ENCODE measurements at places on chromosomes 11 and 22. TPM values are rescaled to one million over a fixed set of nuclear protein-coding genes. Genes with fewer than 3 reads are reported as not detected.

DNA sequence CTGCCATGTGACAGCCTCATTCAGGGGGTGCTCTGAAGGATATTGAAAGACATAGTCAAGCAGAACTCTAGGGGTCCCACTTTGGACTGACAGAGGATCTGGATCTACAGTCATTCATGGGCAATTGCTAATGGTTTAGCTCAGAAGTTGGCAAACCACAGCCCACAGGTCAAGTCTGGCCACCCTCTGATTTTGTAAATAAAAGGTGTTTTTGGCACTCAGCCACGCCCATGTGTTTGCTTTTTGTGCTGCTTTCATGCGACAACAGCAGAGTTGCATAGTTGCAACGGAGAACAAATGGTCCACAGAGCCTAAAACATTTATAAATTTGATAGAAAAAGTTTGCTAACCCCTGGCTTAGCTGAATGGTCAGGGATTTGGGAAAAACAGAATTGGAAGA is 41.7 kb downstream of the RPS6KA4 start:
- no peak for DNase-seq

GRCh38 chr11:134559602-134559962 is 147.5 kb upstream of the B3GAT1 start:
- DNase-seq, result peak; percentile 30

DNA sequence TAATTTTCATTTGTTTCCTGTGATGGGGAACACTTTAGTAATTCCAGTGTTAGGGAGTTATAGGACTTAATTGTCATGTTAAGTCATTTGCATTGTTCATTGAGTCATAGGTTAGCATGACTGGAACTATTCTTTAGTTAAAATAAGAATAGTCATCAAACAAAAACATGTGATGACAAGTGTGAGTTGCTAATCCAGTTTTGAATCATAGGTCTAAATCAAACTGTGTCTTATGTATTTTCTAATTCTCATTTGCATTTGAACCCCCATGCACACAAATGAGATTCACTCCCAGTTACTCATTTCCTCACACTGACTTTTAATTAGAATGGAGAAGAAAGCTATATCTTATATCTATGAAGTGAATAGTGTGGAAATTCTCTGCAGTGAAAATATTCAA is 405.6 kb downstream of the LRRC4C start:
- no peak for DNase-seq

Gene PDE2A
- total RNA-seq, result 0.67 TPM

Data from activated CD8-positive, alpha-beta memory T cell treated with anti-CD3 and anti-CD28 coated beads, Interleukin-2, amount 10 ng/mL, durations not matched to agents 7 days and 5 days (primary cell).